ENCODE measurements at places on chromosomes 7 and 10.

- peak; percentile 33 for DNase-seq
These were observed 10.4 kb downstream of the CHST3 start for GRCh38 chr10:71974489-71975021.

- no peak for DNase-seq
These were observed 148.1 kb upstream of the GDF10 start for GRCh38 chr10:47151920-47152319.

DNA sequence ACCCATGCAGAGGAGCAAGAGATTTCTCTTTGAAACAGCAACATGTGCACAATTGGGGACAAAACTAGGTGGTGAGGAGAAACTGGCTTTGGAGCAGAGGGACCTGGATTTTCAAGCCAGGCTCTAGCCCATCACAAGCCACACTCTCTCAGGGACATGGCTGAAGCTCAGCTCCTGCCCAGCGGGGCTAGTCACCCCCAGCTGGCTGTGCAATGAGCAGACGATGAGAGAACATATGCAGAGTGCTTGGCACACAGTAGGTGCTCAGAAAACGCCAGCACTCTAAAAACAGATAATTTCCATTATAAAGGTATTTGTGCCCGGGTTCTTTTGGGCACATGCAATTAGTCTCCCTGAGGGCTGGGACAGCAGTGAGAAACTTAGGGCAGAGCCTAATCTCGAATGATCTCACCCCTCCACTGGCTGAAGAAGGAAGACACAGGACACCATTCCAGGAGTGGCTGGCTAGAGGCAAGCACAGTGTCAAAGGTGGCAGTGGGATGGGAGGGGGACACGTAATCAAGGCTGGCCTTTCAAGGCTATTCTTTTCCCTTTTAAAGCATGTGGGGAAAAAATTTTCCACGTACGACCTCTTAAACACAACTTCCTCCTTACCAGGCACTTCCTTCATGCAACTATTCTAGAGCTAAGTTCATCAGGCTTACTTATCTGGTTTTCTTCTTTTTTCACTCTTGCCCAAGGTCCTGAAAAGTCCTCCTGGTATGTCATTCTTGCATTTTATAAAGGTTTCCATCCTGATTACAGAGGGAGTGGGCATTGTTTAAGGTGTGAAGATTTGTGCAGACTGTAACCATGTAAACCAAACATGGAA lies 15.1 kb downstream of the FAM53B start:
- no peak for DNase-seq

DNA sequence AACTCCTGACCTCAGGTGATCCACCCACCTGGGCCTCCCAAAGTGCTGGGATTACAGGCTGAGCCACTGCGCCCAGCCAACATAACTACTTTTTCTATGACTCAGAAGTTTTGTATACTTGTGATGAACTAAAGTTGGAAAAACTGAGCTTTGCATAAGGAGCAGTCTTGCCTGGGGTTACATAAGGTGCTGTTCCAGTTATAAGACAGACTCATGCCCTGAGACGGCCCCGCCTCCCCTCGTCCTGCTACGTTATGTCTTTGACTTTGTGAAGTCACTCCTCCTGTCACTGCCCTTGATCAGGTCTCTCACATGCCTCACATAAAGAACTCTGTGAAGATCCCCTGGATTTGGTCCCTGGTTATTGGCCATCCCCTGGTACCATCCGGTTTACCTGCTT lies 40.4 kb upstream of the OPN4 start:
- no peak for DNase-seq

- no peak for DNase-seq
These were observed 224.2 kb upstream of the NPY start for GRCh38 chr7:24059775-24060174.

DNA sequence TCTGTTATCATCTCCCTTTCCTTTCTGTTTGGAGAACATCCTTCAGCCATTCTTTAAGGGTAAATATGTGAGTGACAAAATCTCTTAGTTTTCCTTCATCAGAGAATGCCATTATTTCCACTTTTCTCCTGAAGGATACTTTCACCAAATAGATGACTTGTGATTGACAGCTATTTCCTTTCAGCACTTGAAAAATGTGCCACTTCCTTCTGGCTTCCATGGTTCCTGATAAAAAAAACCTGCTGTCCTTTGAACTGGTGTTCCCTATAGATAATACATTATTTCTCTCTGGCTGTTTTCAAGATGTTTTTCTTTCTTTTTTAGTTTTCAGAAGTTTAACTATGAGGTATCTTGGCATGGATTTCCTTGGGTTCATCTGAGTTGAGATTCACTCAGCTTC lies 79.7 kb downstream of the TBXAS1 start:
- no peak for DNase-seq

DNA sequence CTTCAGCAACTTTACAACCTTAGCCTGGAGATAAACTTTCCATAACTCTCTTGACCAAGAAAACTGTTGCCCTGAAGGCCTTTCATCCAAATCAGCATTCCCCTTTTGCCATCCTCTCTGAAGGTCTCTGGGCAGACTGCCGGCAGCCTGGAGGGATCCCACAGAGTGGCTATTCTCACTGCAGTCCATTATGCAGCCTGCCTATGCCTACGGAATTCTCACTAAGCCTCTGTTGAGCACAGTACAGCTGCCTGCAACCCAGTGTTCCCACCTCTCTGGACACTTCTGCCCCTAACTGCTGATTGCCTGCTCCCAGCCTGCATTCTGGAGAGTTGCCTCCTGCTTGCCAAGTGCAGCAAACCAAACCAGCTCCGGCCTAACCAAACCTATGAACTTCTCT lies 548.9 kb upstream of the STEAP1 start:
- no peak for DNase-seq

DNA sequence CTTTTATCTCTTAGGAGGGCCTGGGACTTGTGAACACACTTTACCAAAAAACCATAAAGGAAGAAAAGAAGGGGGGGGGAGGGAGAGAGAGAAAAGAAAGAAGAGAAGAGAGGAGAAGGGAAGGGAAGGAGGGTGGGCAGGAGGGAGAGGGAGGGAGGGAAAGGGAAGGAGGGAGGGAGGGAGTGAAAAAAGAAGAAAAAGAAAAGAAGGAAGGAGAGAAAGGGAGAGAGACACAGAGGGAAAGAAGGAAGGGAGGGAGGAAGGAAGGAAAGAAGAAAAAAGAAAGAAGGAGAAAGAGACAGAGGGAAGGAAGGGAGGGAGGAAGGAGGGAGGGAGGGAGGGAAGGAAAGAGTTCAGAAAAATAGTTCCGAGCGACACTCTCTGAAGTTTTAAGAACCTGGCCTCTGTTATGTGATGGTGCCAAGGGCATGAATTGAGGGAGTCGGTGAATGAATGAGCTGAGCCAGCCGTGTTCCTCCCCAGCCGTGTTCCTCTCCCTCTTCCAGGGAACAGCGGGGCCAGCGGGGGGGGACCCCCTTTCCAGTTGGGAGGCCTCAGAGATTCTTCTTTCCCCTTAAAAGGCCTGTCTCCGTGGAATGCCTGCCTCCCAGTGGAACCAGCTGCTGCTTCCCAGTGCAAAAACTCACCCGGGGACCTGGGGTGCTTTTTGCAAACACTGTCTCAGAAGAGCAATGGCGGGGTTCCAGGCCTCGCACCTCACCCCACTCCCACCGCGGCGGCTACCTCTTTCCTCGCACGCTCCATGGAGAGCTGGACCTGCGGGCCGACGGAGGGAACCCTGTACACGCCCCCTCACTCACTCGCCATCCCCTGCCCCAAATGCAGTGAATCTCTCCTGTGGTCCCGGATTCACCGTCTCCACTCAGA lies 84.1 kb downstream of the FOXL3 start:
- DNase-seq = peak; percentile 5

All from activated naive CD4-positive, alpha-beta T cell treated with anti-CD3 and anti-CD28 coated beads, Interleukin-2, amount 50 U/mL, for 16 hours (primary cell).